ENCODE measurements at places on chromosomes 13 and 19. TPM values are rescaled to one million over a fixed set of nuclear protein-coding genes. Genes with fewer than 3 reads are reported as not detected.

- DNase-seq: no peak
Observed at GRCh38 chr13:96533408-96533807, 443.5 kb downstream of the HS6ST3 start.

GRCh38 chr19:49936549-49936948 is 7.2 kb upstream of the NUP62 start:
- DNase-seq: no peak

DNA sequence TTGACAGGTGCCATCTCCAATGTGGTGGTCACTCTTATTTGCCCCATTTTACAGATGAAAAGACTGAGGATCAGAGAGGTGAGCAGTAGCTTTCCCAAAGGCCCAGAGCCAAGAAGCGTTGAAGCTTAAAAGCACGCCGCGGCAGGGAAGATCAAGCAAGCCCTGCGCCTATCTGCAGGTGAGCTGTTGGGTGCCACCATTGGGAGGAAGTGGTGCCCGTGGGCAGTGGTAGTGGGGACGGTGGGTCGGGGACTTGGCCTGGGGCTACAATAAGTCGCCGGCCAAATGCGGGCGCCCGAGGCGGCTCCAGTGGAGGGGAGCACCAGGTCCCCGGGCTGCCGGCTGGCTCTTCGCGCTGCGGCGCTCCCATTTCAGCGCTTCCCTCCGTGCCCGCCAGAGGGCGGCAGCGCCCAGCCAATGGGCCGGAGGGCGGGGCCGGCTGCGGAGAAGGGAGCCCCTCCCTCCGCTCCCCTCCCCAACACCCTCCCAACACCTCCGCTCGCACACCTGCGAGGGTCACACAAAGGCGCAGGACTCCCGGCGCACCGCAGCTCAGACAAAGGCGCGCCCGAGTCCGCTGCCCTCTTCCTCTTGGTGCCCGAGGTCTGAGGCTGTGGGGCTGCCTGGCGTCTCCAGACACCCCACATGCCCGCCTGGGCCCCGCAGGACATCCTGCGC is 744 bp upstream of the POU2F2 start:
- no peak for DNase-seq

- DNase-seq: no peak
Observed at GRCh38 chr13:109760402-109760801, 26.0 kb downstream of the IRS2 start.

GRCh38 chr19:28475525-28475924 is 737.4 kb downstream of the UQCRFS1 start:
- no peak for DNase-seq

GRCh38 chr13:33728271-33729037 is 89.5 kb upstream of the RFC3 start:
- no peak for DNase-seq

- no peak for DNase-seq
Observed at GRCh38 chr19:15290166-15290565, 42.2 kb downstream of the BRD4 start.

DNA sequence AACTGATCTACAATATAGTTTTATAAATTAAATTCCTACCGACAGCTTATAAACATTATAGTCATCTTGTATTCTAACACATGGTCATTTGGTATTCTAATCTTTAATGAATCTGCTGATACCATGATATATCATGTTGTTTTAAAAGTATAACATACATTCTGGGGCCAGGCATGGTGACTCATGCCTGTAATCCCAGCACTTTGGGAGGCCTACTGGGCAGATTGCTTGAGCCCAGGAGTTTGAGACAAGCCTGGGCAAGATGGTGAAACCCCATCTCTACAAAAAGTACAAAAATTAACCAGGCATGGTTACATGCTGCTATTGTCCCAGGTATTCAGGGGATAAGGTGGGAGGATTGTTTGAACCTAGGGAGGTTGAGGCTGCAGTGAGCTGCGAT is 3.1 kb downstream of the ZNF383 start:
- DNase-seq: no peak

GRCh38 chr13:29067306-29067945 is 247.3 kb downstream of the MTUS2 start:
- DNase-seq: no peak

- DNase-seq: no peak
Observed at GRCh38 chr13:109376936-109377335, 409.4 kb downstream of the IRS2 start.

GRCh38 chr19:49157445-49158224 is at the start of gene TRPM4:
TRPM4 (plus strand) TSS chr19:49157792; CDS start chr19:49157867, 75 bp downstream.
- DNase-seq: no peak

- no peak for DNase-seq
Observed at GRCh38 chr13:88948501-88948900, 1277.3 kb downstream of the SLITRK5 start.

GRCh38 chr13:25783601-25784024 is 268.2 kb downstream of the SHISA2 start:
- no peak for DNase-seq

- no peak for DNase-seq
Observed at GRCh38 chr19:6803036-6803404, 30.5 kb downstream of the VAV1 start.

DNA sequence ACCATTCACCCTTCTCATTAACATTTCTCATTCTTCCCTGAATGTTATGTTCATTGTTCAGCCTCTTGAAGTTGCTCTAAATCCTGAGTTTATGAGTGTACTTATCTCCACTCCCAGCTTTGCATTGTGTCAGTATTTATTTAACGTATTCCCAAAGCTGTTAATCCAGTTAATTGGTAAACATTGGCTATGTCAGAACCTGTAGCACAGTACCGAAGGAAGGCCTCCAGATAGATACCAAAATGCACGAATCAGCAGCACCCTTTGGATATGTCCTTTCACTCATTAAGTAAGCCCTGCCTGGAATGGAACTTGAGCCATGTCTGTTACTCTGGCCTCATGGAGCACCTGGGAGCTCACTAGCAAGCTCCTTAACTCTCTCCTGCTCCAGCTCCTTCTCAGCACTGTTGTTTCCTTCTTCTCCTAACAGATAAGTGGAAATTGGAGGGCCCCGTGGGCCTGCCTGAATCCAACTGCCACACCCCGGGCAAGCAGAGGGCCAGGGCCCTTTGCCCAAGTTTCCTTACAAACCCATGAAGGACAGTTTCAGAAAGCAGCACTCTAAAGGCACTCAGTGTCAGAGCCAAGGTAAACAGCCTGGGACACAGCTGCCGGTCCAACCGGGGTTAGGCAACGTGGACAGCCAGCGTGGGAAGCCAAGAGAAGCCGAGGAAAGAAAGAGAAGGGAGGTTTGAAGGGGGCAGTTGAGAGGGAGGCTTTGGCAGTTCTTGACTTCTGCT is 155.0 kb upstream of the SERP2 start:
- no peak for DNase-seq

- no peak for DNase-seq
Observed at GRCh38 chr19:6663236-6664201, 6.4 kb downstream of the TNFSF14 start.

GRCh38 chr19:7230826-7231225 is 63.4 kb downstream of the INSR start:
- no peak for DNase-seq

DNA sequence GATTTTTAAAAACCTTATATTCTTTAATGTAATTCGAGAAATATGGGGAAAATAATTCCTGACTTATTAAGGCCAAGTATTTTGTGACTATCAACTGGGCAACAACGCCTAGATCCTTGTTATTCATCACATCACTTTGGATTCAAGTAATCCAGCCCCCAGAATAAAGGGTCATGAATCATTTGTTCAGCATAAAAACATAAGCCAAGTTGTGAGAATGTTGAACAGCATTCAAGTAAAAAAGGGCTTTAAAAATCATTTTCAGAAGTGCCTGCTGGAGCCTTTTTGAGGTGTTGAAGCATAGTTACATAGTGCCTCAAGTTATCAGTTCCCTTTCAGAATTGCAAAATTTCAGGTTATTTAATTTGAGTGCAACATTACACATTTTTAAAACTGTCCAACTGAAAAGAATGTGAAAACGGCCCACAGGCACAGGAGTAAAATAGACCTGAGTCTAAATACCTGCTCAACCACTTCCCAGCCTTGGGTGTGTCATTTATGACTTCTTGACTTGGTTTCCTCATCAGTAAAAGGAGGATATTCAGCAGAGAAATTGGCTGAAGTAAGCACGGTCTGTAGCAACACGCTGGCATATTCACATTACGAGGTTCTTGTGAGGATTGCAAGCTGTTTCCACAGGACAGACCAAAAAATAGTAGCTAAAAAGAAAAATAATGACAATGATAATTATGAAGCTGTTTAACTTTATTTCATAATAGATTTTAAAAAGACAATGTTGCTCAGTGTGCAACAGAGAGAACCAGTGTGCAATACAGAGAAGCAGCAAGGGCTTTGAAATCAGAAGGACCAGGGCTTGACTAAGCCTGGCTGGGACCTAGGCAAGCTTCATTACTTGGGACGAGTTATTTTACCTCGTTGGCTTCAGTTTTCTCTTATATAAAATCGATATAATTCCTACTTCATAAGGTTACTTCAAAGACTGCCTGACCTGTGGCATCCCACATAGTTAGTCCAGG is 56.6 kb downstream of the MBNL2 start:
- DNase-seq: no peak

CPAMD8 gene
- polyA plus RNA-seq: 0.38 TPM

CNN1 gene
- 108 TPM for polyA plus RNA-seq

KLK13 gene
- polyA plus RNA-seq: not detected

SMG9 gene
- polyA plus RNA-seq: 9.2 TPM

ZNF497 gene
- polyA plus RNA-seq: 0.06 TPM

MRPS31 gene
- 22.8 TPM for polyA plus RNA-seq

RETN gene
- polyA plus RNA-seq: not detected

ETV2 gene
- polyA plus RNA-seq: 0.33 TPM

STARD13 gene
- polyA plus RNA-seq: 27.7 TPM
